Pancreas (tissue), 10 donors: ENCODE measurements at places on chromosomes 2 and 18.

DNA sequence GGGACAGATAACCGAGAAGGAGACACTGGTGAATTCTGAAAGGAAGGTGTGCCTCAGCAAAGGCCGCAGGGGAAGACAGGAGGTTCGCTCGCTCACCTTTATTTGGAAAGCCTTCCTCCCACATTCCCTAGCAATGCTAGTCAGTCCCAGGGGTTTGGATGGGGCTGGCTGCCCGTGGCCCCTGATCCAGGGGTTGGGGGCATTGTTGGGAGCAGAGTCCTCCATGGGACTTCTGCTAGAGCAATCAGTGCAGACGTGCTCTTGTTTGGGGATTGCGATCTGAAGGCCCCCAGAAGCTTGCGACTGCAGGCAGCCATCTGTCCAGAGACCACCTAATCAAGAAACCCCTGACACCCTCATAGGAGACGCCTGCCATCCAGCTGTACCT, 6.0 kb upstream of the CYP27C1 start:
- no peak for DNase-seq

GRCh38 chr18:48835119-48835518, 115.6 kb downstream of the SMAD7 start:
- DNase-seq: no peak

- DNase-seq: no peak
These were observed 113.3 kb downstream of the KIAA1328 start for GRCh38 chr18:36942264-36942663.

- no peak for DNase-seq
These were observed 435 bp downstream of the IFT172 start for GRCh38 chr2:27489118-27489497.

DNA sequence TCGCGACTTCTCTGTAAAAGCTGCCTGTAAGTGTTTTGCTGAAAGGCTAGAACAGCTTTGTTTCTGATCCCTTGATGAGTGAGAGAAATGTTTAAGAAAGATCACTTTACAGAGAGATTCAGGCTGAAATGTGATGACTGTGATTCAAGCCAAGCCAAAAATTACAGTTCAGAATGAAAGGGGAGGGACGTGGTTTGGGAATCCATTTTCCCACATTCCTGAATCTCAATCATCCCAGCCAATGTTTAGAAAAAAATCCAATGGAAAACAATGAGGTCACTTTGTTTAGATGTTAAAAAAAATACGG, 416.7 kb downstream of the ARHGAP15 start:
- DNase-seq: no peak

DNA sequence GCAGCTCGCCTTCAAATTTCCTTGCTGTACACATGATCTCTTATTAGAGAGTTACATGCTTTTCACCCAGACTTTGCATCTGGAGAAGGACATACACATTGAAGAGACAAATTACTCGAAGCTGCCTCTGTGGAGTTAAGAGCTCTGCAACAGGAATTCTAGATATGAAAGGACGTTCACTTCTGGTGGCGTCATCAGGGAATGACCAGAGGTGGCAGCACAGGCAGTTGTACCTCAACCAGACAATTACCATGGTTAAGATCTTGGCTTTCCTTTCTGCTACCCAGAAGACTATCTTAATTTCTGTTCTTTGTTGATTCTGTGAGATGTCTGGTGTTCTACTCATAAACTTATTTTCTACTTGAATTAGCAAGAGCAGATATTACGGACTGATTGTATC, 39.1 kb upstream of the MC4R start:
- no peak for DNase-seq

DNA sequence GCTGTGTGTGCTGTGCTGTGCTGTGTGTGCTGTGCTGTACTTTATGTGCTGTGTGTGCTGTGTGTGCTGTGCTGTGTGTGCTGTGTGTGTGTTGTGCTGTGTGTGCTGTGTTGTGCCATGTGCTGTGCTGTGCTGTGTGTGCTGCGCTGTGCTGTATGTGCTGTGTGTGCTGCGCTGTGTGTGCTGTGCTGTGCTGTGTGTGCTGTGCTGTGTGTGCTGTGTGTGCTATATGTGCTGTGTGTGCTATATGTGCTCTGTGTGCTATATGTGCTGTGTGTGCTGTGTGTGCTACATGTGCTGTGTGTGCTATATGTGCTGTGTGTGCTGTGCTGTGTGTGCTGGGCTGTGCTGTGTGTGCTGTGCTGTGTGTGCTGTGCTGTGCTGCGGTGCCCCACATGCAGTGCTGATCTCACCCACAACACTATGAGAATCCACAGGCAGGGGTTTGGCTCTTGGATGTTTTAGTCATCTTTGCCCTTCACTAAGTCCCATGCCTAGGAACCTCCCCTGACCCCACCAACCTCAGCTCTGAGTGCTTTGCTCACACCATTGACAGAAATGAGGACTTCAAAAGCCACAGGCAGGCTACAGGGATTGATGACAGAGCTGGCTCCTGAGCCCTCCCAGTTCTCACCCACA, 30.5 kb upstream of the MAL start:
- no peak for DNase-seq

DNA sequence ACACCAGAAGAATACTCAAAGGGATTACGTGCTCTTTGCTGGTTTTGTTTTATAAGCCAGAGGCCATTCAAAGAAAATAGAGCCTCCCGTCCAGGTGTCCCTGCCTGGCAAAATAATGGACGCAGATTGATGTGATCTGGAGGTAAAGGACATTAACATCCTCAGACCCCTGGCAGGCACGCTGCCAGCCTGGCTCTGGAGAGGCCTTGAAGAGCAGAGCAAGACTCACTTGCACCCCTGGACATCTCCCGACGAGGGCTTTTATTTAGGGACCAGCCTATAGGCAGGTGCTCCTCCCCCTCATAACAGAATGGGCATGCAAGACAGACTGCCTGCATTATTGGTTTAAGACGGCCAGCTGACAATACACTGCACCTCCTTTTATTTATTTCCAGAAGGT, 291.3 kb downstream of the BCL11A start:
- DNase-seq: no peak

GRCh38 chr2:178328037-178328436, 122.9 kb downstream of the PRKRA start:
- no peak for DNase-seq

DNA sequence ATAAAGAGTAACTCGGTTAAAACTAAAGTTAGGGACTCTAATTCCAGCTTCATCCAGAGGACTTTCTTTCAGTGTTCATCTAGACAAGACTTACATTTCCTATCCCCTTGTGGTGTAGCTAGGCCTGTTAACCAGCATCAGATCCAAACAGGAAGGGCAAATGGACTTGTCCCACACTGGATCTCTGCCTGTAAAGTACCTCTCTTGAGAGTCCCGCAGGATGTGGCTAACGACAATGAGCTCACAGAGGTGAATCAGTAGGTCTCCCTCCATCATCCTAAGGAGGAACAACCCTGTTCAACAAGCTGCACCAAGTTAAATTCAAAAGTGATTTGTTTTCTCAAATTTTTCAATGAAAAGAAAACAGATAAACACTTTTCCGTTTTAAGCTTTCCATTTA, 412.3 kb upstream of the RGPD4 start:
- DNase-seq: no peak

- DNase-seq: no peak
These were observed 53.3 kb upstream of the SLC5A7 start for GRCh38 chr2:107932979-107933378.

GRCh38 chr2:205684871-205685313, 2.6 kb downstream of the NRP2 start:
- no peak for DNase-seq

- DNase-seq: no peak
These were observed 103.6 kb upstream of the WDR75 start for GRCh38 chr2:189337656-189338055.

DNA sequence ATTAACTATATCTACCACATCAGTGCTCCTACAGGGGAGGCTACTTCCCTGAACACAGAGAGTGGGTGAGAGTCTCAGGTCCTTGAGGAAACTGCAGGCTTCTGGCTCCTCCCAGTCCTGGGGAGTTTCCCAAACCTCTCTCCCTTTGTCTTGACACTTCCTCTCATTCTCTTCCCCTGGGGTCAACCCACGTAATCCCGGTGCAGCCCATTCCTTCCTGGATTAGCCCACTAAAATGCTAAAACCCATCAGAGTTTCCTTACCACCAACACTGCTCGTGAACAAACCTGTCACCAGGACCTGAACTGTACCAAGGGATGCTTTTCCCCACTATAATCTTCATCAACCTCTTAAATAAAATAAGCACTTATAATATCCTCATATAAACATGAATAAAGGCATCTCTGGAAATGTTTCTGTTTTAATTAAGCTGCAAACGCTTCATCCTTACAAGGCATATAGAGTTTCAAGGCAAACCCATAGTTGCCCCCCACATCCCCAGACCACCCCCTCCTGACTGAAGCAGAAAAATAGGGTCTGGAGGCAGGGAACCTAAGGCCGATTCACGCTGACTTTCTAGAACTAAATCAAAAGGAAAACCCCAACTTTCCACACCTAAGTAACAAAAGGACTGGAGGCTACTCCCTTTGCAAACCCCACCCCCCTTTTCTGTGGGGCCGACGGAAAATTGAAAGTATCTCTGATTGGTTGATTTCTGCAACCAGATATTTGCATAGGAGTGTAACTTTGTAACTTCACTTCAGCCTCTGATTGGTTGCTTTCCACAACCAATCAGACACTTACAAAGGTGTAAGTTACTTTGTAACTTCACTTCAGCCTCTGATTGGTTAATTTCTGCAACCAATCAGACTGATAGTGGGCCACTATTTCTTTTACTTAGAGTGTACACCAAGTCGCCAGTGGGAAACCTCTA, 19.0 kb downstream of the TMSB10 start:
- no peak for DNase-seq

- peak; percentile 60 for DNase-seq
These were observed 4.5 kb upstream of the AQP12A start for GRCh38 chr2:240687045-240687740.
